NCI-H460 (cell line): ENCODE measurements at places on chromosomes 5 and 9.

GRCh38 chr9:127905004-127905728, 5.8 kb upstream of the ST6GALNAC6 start:
- no peak for DNase-seq

DNA sequence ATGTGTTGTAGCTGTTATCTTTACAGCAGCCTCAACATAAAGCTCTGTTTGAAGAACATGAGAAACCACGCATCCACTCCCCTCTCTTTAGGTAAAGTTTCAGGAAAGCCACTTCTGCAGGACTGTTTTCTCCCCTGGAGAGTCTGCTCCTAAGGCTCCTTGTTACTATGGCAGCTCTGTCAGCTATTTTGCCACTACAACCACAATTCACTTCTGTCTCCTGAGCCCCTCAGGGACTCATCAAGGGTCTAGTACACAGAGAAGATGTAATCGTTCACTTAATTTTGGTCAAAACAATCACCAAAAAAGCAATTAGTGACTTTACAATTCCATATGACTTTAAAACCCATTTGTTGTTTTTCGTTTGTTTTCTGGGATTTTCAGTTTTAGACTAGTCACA, 157.7 kb downstream of the FBN2 start:
- DNase-seq = no peak

DNA sequence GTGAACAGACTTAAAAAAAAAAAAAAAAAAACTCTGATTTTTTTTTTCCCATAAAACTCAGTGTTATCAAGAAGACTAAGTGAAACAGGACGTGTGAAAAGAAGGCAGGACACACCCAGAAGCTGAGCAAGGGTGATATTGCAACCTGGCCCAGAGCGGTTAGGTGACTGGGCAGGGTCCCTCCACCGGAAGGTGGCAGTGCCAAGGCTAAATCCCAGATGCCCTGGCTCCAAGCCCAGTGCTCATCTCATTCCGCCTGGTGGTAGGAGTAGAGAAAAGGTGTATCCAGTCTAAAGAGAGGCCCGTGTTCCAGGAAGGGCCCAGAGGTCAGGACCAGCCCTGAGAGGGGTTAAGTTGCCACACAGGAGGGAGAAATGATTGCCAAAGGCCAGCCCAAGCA, 51.5 kb upstream of the SAP30L start:
- peak; percentile 11 for DNase-seq

DNA sequence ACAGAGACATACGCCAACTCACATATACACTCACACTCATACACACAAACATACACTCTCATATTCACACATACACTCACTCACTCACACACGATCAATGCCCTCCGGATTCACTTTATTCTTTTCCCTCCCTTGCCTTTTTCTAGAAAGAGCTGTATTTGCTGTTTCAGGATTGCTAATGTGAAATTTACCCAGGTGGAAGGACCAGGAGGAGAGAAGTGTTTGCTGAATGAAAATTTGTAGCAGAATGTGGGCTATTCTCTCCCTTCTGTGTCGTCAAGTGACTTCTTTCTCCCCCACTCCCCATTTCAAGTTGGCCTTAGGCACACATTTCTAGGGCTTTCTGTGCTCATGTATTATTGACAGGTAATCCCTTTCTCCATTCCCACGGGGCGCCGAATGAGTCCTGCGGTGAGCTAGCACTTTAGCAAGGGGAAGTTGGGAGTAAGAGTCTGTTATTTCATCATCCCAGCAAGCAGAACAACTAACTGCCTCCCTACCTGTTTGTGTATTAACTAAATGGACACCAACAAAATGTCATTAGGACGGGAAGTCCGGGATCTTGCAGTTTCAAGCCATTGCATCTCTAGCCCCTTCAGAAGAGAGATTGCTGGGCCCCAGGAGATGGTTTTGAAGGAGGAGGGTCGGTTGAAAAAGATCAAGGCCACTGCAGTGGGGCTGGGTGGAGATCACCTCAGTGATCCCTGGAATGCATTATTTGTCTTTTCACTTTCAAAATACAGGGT, 97.1 kb upstream of the TAF11L2 start:
- no peak for DNase-seq

GRCh38 chr5:10339058-10339811, 14.3 kb upstream of the MARCHF6 start:
- DNase-seq = no peak

DNA sequence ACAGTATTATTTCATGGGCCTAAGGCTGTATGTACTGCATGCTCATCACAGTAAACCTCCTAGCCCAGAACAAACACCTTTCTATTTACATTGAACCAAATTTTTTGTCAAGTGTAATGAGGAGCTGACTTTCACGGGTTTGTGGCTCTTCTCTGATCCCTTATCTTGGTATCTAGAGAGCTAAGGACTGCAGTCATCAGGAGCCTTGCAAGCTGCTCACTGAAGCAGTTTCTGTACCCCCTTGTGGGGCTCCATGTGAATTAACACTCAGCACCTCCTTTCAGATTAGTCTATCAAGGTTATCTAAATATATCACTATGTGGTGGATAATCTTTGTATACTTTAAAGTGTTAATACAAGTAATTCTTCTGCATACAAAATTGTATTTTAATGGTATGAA, 108.2 kb downstream of the AUH start:
- DNase-seq = peak; percentile 4

DNA sequence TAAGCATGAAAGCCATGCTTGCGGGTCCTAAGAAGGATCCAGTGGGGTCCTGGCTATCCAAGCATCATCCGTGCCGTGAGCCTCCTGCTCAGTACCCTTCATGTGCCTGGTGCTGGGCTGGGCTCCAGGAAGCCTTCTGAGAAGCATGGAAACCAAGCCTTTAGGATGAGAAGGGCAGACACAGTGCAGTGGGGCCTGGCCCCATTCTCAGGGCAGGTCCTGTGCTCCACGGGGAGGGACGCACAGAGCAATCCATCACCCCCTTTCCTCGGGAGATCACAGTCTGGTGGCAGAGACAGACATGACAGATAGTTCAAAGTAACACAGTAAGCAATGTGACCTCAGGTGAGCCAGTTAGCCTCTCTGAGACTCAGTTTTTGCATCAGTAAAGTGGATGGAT, 76.9 kb downstream of the RGS3 start:
- no peak for DNase-seq

- no peak for DNase-seq
Observed at GRCh38 chr9:72039532-72039931, 20.9 kb downstream of the C9orf57 start.

GRCh38 chr5:170268884-170269283, 28.7 kb downstream of the LCP2 start:
- no peak for DNase-seq

GRCh38 chr5:68409259-68409658, 193.7 kb downstream of the PIK3R1 start:
- DNase-seq = no peak

GRCh38 chr5:147359581-147359980, 124.8 kb downstream of the STK32A start:
- no peak for DNase-seq

- DNase-seq = peak; percentile 1
Observed at GRCh38 chr5:13278148-13278547, 666.3 kb downstream of the DNAH5 start.

- DNase-seq = peak; percentile 89
Observed at GRCh38 chr9:134135343-134136117, at the start of gene WDR5. Gene WDR5 (plus strand): TSS chr9:134136082. CDS start chr9:134139878, 3,796 bp downstream.

DNA sequence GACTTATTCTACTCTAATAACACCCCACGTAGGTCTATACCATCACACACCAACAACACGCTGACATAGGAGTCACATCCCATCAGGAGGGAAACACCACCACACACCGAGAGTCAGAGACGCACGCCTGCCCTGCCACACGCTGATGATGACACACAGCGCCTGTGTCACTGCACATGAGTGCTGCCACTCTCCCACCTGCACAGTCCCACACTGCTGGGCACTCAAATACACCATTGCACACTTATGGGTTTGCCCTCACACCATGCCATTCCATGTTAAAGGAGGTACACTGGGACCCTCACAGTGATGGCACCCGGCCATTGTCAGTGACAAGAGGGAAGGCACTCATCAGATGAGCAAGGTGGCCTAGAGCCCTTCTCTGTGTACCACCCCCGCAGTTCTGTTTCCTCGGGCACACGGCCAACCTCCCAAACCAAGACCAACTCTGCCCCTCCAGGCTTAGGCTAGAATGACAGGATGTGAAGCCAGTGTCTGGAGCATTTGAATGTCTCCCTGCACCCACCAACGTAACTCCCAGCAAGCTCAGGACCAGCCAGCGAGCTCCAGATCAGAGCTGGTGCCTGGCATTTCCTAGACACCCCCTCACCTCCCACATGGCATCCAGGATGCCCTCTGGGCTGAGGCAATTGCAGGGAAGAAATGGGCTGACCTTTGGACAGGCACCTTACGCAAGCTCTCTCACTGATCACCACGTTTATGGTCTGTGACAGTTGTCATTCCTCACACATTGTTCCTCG, 3.6 kb upstream of the CPLX2 start:
- DNase-seq = no peak

- DNase-seq = peak; percentile 58
Observed at GRCh38 chr5:135462304-135462703, 10.2 kb upstream of the TIFAB start.

- no peak for DNase-seq
Observed at GRCh38 chr5:59301727-59302126, 591.8 kb downstream of the PDE4D start.

- peak; percentile 44 for DNase-seq
Observed at GRCh38 chr5:146426853-146427618, 20.1 kb upstream of the TCERG1 start.

GRCh38 chr5:100110497-100110896, 424.7 kb upstream of the FAM174A start:
- DNase-seq = no peak

GRCh38 chr5:173809014-173809413, 79.1 kb upstream of the CPEB4 start:
- no peak for DNase-seq

DNA sequence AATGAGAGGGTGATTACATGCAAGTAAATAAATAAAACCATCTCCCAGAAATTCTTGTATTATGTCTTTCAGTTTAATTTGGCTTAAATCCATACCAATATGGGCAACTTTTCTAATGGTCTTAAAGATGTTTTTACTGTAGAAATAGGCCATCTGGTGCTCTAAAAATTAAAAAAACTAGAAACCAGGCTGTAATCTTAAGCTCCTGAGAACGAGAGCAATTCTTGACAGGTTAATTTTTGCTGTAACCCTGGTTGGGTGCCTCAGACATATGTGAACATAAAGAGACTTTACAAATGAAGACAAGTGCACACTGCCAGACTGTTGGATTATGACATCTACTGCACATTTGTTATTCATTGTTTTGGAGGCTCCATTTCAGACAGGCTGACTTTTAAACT, 246.8 kb upstream of the DAB2 start:
- no peak for DNase-seq

GRCh38 chr9:70971723-70972122, 149.7 kb downstream of the TRPM3 start:
- DNase-seq = no peak

GRCh38 chr5:175027390-175027789, 303.0 kb downstream of the MSX2 start:
- DNase-seq = no peak

DNA sequence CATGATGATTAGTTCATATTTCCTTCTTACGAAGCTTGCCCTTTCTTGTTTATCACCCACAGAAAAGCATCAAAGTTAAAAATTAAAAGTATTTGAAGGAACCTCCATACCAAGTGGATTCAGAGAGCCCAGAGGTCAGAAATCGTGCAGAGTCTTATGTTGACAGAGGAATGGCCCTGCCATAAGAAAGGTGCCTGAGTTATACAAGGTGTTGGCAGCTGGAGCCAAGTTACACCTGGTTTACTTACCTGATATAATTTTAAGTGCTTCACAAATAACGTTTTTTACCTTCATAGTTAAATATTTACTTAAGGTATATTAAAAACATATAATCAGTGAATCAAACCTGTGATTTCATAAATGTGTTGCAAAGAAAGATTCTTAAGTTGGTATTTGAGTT, 42.3 kb upstream of the DHFR start:
- no peak for DNase-seq

- DNase-seq = no peak
Observed at GRCh38 chr5:29498412-29498811, 1695.1 kb upstream of the CDH6 start.
